ENCODE measurements at places on chromosomes 5 and 9.

DNA sequence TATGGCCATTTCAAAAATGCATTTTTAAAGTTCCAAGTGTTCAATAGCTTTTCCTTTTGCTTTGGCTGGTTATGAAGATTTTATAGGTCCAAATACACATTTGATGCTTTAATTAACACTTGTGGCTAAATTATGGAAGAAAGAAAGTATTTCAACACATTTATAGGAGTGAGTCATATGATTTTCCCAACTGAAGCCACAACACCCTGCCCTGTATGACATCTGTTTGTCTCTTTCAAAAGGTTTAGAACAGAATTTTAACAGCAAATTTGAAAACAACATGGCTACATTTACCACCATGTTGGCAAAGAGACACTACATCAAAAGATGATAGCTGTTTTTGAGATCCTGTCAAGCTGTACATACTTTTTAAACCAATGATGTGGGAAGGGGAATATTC lies 99.4 kb downstream of the TMEM174 start:
- DNase-seq = no peak

DNA sequence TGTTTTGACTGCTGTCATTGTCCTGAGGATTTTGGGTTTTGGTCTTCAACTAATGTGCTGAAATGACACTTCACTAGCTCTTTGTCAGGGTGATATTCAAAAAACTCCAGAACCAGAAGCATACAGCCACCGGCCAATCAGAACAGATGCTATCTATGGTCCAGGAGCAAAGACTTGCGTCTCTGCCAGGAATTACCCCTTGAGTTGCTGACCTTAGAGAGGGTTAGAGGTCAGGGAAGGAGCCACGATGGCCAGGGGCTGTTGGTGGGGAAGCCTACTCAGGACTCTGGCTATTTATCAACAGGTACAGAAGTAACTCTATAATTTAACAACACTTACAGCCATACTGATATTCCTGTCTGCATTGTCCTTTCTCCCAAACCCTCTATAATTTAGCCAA lies 356.8 kb downstream of the EFNA5 start:
- DNase-seq = no peak

DNA sequence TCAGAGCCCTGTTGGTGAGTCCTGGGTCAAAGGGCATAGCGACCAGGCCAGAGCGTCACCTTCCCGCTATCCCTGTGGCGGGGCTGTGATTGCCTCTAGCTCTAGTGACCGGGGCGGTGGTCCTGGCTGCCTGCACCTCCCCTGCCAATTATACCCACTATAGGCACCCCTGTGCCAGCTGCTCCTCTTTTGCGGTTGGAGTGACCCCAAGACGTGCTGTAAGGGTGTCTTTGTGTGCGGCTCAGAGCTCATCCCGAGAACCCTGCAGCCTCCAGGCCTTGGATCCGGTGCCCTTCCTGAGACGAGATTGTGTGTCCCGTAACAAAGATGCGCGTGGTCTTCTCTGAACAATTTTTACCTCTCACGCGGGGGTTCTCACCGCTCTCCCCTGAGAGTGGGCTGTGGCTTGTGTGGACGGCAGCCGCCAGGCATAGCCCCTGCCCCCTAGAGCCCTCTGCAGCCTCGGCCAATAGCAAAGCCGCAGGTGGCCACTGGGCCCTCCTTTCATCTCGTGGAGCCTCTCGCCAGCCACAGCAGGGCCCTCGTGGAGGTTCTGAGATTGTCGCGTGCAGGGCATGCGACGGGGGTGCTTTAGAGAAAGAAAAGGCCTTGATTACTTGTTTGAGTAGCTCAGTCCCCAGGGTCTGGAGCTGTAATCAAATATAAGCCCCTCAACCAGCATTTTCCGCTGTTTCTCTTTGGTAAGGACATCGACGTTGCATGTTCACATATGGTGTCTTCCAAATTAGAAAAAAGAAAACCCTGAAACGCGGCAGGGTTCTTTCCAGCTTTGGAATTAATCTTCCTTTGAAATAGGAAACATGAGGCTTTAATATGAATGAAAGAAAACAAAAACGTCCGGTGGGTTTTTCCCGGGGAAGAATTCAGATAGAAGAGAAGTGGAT lies 10.7 kb downstream of the NKD2 start:
- no peak for DNase-seq

GRCh38 chr5:11528720-11529119 lies 375.5 kb downstream of the CTNND2 start:
- DNase-seq = no peak

GRCh38 chr9:95645579-95645978 lies 128.8 kb upstream of the PTCH1 start:
- no peak for DNase-seq

GRCh38 chr9:130433168-130433946 lies 11.4 kb upstream of the ASS1 start:
- peak; percentile 63 for DNase-seq

GRCh38 chr9:135729480-135729879 lies 27.5 kb downstream of the KCNT1 start:
- no peak for DNase-seq

DNA sequence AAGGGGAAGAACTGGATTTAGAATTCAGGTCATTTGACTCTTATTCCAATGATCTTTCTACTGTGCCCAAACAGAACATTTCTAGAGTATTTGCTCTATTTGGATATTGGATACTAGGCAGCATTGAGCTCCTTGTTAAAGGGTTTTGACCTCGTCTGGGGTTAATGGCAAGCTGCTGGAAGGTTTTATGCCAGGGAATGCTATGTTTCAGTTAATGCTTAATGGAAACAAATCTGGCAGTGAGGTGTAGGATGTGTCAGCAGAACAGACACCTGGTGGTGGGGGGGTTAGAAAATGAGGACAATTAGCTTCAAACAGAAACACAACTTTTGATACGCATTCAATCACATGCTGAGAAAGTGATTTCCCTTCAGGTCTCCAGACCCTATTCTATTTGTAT lies 51.5 kb downstream of the AGXT2 start:
- no peak for DNase-seq

DNA sequence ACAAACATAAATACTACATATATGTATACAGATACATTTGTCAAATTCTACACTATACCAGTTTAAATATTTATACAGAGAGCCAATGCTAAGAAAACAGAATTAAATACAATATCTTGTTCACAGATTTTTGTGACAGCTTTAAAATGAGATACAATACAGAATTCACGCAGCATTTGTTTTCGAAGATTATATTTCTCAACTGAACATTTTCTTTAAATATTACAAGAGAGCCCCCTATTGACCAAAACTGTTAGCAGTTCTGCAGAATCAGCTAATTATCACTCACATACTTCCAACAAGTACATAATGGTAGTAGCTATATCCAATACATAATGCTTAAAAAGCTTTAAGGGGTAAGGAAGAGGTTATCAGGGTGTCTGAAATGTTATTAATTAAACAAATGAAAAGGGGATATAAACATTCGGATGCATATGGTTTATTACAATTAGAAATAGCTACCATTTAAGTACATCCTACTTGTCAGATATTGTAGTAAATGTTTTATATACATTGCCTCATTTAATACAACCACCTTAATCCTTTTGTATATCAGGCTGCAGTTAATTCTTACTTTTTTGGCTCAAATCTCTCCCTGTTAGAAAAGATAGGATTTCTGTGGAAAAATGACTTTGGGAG lies 31.7 kb downstream of the ZDHHC21 start:
- DNase-seq = no peak

DNA sequence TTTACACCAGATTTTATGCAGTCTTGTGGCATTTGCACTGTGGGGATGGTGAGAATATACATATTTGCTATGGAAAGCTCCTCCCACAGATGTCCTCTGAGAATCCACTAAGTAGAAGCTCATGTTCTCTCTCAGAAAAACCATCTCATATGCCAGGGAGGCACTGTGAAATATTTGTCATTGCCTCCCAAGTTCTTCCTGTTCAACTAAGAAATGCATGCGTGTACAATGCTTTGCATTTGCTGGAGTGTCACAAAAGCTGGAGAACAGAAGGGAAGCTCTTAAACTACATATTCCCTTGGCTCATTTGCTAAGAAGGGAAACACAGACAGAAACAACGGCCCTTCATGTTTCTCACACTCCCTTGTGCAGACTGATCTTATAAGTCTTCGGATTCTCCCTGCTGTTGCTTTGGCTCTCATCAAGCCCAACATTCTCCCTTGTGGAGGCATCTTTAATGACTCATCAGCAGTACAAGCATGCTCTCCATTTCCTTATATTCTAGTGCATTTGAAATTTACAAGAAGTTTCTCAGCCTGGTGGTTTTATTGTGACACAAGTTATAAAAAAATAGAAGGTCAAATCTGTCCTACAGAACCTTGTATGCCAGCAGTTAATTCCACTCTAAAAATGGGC lies 220.6 kb downstream of the TRIM36 start:
- DNase-seq = no peak

DNA sequence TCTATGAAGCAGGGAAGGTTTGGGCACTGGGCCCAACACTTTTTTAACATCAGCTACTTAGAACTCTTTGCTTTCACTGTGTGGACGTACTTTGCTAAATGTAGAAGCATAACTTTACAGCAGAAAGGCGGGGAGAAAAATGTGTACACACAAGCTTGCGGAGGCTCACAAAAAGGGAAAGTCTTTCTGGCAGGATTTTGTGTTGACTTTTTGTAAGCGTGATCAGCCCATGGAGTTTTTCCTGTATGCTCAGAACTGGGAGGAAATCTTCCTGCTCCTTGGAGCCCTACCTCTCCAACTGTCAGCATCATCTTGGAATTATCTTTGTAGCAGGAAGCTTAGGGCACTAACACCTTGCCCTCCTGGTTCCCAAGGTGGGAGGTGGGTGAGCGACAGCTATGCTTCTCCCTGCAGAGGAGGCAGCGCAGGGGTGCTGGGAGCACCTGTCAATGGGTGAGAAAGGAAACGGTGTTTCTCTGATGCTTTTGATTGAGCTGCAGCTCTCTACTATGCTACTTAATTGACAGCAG lies 321.9 kb downstream of the GADD45G start:
- no peak for DNase-seq

DNA sequence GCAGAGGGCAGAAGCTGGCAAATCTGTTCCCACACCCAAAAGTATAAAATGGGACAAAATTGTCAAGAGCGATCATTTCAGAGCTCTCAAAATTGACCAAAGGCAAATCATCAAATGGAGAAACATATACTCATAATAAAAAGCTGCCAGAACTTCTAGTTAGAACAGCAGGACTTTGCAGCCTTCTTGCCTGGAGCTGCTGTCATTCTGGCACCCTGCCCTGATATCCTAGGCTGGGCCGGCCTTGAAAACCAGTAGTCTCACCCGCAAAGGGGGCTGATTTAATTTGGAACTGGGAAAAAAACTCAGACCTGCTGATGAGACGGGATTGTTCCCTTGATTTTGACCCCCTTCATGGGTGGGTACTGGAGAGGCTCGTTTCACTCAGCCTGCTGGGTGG lies 18.5 kb downstream of the OR2V1 start:
- no peak for DNase-seq

DNA sequence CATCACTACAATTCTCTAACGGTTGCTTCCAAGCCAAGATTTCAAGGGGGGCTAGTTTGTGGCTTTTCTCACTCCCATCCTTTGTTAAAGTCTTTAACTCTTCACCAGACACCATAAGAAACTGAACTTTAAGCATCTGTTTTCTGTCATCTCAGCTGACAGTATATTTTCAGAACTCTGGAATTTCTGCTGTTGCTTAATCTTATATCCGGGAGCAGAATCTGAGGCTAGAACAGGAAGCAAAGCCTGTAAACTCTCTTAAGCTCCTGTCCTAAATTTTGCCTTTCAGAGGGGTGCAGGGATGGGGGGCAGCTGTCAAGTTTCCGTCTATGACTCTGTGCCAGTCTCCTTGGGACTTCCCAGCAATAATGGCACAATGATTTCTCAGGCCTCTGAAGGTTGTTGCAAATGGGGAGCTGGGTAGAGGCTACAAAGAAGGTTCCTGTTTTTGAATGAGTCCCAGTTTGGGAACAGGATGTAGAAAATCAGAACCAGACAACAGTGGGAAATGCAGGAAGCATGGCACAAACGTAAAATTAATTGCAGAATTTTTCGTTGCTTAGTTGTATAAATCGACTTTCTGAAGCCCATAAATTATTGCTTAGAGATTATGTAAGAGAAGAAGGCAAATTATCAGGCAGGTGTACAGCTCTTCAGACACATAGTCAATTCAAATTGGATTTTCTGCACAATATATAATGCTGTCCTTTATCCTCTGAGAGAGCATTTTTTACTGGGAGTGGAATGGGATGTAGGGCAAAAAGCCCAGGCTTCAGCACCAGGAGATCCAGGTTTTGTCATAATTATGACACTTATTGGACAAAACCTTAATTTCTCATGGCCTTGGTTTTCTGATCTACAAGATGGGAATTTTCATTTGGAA lies 430.9 kb downstream of the DMAC1 start:
- DNase-seq = no peak

DNA sequence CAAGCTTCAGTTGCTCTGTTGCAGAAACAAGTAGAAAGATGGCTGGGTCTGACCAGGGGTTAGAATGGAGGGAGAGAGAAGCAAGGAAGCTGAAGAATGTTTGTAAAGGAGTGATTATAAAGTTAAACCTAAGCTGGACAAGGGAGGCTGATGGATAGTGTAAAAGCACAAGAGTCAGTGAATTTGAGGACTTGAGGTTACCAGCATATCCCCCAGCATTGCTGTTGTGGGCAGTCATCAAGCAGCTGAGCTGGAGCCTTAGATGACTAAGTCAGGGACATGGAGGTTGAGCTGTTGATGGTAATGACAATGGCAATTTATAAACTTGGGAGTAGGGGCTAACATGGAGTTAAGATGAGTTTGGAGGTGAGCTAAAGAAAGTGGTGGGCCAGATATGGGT lies 131.5 kb downstream of the ERCC6L2 start:
- no peak for DNase-seq

DNA sequence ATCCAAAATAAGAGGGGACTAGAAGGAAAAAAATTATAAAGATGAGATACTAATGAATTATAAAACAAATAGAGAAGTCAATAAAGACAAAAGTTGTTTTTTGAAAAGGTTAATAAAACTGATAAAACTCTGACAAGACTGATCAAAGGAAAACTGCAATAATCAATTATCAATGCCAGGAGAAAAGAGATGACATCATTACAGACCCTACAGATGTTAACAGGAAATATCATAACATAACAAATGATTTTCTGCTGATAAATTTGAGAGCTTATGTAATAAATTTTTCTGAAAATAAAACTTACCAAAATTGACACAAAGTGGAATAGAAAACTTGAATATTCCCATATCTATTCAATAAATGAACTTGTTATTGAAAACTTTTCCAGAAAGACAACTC lies 34.3 kb upstream of the CEP72 start:
- no peak for DNase-seq

- DNase-seq = no peak
These were observed 15.9 kb upstream of the LTC4S start for GRCh38 chr5:179777909-179778308.

DNA sequence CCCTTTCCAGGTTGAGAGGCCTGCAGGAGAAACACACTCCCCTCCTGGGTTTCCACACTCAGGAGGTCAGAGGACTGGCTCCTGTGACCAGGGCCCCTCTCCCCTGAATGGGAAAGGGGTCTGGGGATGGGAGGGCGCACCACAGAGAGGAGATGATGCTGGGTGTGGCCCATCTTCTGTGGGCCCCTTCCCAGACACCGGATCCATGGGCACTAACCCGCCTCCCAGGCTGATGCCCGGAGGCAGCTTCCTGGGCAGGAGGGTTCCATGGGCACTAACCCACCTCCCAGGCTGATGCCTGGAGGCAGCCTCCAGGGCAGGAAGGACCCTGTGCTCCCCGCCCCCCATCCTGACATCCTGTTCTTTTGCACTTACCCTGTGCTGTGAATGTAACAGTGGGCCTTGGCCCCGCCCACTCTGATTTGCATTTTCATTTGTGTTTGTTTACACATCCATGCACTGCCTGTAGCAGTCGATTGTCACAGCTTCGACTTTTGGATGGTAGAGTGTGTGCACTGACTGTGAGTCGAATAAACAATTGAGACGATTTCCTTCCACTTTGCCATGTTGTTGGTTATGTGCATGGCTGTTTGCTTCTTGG lies 9.3 kb upstream of the DOLPP1 start:
- DNase-seq = peak; percentile 27
